Astrocyte (in vitro differentiated cells and primary cell): ENCODE measurements at places on chromosomes 4 and X. TPM values are rescaled to one million over a fixed set of nuclear protein-coding genes. Genes with fewer than 3 reads are reported as not detected.

DNA sequence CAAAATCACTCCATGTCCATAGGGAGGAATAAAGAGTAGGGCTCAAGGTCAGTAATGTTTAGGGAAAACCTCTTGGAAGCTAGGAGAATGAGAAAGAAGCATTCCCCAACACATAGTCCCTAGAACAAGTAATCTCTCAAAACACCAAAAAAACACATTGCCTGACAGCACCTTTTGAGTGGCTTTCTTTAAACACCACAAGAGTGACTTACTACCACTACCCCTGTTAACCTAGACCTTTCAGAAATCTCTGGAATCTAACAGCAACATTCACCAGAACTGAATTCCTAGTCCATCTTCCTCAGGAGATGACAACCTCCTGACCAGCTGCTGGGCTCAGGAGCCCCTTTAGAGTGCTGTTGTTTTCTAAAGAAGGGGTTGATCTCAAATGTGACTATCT, 142.2 kb downstream of the SOWAHB start:
- peak; percentile 51 for DNase-seq

CFP gene
- total RNA-seq: 0.17 and 1.1 TPM in 2 replicates

DNA sequence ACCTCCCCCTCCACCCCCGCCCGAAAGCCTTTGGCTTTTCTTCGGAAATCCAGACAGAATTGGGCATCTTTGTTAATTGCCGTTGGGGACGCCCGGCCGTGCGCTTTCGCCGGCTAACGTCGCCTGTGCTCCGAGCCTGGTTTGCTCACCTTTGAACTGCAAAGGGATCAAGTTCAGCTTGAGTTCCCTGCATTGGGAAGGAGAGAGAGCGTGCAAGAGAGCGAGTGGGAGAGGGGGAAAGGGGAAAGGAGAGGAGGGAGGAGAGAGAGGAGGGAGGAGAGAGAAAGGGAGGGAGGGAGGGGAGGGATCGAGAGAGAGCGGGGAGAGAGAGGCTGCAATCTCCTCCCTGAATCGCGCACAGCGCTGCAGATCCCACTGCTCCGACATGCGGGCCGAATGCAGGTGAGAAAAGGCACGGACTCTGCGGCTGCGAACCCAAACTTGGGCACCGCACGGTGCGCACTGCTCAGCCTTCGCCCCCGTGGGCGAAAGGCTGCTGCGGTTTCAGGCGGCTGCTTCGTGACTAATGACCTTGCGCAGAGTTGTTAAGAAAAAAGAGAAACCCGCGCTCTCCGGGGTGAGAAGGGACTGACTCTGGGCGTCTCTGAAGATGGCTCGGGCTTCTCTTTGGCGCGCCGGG, at the start of gene PCDH7:
PCDH7 (plus strand) TSS at position 349 of the 640 bp plus-strand sequence. CDS start 1,054 bp downstream, outside the sequence.
- DNase-seq: peak; percentile 79

DNA sequence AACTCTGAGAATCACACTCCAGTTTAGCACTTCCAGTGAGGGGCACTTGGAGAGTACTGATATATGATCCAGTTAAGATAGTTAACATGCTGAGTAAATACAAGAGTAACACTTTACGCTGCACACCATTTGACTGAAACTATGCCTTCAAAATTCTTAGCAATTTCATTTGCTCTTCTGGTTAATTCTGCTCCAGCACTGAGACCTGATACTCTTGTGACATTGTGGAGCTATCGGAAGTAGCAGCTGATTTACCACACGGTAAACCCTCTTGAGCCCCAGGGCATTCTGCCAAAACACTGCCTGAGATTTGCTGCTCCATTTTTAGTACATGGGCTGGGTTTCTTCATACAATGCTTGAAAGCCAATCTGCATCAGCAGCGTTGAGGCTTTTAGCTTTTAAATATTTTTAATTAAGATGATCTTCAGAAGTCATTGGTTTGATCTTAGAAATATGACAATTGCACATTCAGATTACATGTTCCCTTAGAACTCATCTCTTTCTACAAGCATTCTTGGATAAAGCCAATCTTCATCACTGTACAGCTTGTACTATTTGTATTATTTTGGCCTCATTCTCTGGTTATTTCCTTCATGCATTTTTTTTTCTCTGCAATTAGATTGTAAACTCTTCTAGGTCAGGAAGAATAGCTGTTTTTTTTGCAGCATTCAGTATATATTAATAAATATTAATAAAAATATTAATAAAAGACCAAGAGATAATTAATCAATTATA, 67.8 kb upstream of the ETNPPL start:
- no peak for DNase-seq

- no peak for DNase-seq
These were observed 155.6 kb downstream of the ARX start for GRCh38 chrX:24860140-24860539.

GRCh38 chr4:94480362-94480951, 28.7 kb downstream of the PDLIM5 start:
- no peak for DNase-seq

- no peak for DNase-seq
These were observed 305.7 kb downstream of the PDGFC start for GRCh38 chr4:156665780-156666366.

DNA sequence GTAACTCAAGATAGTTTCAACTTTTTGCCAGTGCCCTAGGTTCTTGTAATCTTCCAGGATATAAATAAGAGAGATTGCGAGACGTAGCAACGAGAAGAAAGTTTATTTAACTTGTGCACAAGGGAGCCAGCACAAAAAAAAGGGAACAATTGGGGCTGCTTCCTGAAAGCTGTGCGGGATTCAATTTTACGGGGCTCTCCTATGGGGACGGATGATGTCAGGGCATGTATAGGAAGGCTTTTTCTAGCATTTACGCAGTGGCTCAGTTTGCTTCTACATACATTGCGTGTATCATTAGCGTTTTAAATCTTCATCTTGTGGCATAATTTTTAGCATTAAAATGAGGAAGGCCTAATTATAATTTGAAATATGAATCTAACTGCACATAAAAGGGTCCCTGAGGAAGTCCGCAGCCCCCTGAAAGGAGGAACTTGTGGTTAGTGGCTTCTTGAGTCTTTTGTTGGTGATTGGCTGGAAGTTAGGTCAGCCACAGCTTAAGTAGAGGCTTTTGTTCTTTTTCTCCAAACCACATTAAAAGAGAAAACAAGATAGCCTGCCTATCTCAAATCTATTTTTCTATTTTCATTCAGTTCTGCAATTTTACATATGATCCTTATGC, 668.2 kb upstream of the NDST4 start:
- DNase-seq: no peak

DNA sequence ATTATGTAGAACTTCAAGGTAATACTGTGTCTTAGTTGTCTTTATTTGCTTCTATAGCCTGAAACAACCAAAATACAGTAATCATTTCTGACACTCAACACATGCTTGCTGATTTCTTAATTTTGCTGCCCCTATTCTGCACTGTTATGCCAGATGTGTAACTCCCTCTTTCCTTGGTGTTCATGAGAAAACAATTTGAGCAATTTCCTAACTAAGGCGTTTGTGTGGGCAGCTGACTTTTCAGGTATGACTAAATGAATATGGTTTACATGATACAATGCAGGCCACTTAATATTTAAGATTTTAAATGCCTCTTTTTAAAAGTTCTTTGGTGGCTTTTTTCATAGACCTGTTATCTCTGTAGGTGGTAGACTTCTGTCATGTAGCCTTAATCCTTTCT, 46.1 kb upstream of the CENPE start:
- DNase-seq: no peak

DNA sequence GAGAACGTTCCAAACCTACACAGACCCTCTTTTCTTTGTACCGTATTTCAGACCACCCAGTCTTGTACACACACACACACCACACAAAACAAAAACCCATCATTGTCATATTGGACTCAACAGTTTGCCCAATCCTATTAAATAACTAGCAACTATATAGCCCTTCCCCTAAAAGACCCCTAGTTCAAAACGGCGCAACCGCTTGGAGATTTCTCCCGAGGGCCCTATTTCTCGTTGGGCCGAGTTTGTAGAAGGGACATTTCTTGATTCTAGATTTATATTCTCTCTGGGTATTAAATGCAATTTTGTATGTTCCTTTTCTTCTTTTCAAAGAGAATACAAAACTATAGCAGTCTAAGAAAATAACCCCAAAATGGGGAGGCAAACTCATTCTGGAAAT, 547 bp upstream of the PDGFRA start:
- DNase-seq: no peak

- peak; percentile 64 for DNase-seq
These were observed 1.4 kb downstream of the FGF2 start for GRCh38 chr4:122827879-122828601.

DNA sequence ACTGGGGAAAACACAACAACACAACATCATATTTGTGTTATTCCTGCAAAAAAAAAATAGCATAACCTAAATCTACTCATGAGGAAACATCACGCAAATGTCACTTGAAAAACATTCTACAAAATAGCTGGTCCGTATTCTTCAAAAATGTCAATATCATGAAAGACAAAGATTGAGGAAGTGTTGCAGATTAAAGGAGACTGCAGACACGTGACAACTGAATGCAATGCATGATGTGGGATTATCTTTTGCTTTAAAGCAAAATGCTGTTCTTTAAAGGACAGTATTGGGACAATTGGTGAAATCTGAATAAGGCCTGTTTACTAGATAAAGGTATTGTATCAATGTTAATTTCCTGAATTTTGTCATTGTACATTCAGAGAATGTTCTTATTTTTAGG, 157.7 kb downstream of the SMIM20 start:
- DNase-seq: no peak

DNA sequence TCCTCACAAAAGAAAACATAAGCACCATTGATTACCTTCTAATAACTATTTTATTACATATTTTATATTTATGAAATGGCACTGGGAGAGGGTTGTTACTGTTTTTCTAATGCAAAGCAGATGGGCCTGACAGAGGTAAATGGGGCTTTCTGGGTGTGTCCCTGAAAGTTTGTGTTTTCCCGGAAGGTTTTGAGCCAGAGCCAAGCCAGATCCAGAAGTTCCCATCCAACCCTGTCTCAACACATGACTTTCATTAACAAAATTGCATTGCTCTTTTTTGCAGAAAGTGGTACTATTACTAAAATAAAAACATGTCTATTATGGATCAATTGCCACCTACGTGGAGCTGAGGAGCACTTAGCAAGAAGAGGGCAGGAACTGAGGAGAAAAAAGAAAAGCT, 181.3 kb downstream of the RAB28 start:
- DNase-seq: no peak

DNA sequence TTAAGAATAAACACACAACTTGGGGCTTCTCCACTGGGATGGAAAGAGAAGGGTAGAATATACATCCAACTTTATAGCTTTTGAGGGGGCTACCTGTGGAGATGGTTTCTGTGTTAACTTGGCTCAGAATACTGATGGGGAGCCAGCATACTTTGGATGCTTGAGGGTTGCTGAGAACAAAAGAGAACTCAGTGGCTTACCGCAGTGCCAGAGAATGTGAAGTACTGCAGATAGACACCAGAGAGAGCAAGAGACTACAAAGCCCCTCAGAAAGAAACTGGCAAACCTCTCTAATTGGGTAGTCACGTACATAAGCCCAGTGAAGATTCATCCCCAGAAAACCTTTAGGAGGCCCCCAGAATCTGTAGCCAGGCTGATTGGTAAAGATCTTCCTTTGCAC, 214.4 kb downstream of the DCHS2 start:
- peak; percentile 18 for DNase-seq

DNA sequence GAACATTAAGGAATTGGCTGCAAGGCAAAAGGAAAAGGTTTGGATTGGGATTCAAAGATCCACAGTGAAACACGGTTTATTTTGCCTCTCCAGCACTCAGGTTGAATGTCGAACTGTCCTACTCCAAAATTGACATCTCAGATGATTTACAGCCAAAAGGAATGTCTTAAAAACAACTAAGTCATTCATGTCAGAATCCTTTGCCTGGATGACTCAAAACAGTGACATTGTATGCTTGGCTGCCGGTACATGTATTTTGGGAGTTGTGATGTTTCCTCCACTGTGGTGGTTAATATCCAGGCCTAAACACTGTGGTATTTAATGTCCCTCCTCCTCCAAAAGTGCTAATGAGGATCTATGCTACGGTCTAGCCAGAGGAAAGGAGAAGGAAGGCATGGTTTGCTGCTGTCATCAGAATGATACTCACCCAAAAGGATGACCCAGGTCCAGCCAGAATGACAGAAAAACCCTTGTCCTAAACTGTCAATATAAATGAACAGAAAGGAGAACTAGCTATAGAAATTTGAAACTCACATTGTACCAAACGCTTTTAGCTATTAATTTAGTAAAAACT, 20.9 kb downstream of the PGM2 start:
- DNase-seq: no peak

HSFX2 gene
- total RNA-seq: 0.24 TPM in 1 of 2 replicates, not detected in the other

ARR3 gene
- not detected in 2 replicates for total RNA-seq

BCOR gene
- 9.0 TPM in 2 replicates for total RNA-seq

HAND2 gene
- not detected in 2 replicates for total RNA-seq

C4orf50 gene
- 0.16 and 0.17 TPM in 2 replicates for total RNA-seq

- no peak for DNase-seq
These were observed 2.6 kb downstream of the PNCK start for GRCh38 chrX:153670748-153671588.

- DNase-seq: no peak
These were observed 149.2 kb downstream of the AWAT2 start for GRCh38 chrX:69900491-69900890.

GRCh38 chr4:1895971-1896657, 24.9 kb downstream of the NSD2 start:
- DNase-seq: no peak

DNA sequence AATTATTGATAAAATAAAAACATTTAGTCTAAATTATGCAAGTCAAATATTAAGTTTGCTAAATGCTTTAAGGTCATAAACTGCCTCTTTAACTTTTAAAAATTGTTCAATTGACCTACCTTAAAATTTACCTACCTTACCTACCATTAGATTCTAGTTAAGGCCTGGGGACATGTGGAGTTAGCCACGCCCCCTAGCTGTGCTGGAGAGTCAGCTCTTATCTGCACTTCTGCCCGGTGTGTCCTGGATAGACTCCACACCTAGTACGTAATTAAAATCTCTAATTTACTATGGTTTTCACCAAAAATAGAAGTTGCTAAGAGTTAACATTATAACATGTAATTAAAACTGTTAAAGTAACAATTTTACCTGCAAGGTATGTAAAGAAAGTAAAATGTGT, 22.7 kb downstream of the TENM3 start:
- no peak for DNase-seq

DNA sequence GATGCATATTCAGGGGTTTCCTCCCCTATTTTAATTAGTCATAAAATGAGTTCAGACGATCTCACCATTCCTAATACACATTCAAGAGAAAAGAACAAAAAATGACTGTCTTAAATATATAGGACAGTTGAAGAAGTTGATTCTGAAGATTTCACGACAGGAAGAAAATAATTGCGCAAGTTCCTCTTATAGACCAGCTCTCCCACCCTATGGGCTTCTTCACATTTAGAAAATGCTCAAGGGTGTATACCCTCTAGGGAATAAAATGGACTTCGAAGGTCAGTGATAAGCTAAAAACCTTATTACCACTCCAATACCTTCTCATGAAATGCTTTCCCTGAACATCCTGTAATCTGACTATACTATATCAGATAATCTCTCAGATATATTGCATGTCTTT, 149.2 kb upstream of the TEX13C start:
- DNase-seq: no peak

DNA sequence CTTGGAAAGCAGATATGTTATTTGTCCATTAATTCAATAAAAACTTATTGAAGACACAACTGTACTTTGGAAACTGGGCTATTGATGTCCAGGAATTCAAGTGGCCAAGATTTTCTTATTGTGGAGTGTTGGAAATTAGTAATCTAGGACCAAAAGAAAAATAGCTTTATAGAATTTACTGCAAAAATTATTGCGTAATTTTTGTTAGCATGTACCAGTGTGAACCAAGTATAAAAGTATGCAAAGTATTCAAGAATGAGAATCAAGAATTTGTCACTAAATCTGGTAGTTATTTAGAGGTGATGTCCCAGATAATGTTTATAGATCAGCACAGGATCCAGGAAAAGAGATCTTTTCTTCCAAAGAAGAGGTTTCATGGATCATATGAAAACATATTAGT, 468.9 kb upstream of the CTSO start:
- DNase-seq: no peak
